ENCODE measurements at places on chromosomes 3 and 15.

DNA sequence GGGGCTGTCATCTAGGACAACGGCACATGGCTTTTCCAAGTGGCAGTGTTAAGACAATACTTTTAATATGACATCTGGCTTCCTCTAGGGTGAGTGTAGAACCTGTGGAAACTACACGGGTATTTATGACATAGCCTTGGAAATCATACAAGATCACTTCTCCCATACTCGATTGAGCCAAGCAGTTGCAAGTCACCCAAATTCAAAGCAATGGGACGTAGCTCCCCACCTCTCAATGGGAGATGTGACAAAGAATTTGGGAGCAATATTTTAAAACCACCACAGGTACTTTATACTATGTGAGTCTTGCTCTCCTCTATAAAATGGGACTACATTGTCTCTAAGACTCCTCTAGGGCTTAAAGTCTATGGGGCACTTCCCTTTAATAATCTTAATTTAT, 93.5 kb downstream of the TGFBR2 start:
- DNase-seq, result no peak

DNA sequence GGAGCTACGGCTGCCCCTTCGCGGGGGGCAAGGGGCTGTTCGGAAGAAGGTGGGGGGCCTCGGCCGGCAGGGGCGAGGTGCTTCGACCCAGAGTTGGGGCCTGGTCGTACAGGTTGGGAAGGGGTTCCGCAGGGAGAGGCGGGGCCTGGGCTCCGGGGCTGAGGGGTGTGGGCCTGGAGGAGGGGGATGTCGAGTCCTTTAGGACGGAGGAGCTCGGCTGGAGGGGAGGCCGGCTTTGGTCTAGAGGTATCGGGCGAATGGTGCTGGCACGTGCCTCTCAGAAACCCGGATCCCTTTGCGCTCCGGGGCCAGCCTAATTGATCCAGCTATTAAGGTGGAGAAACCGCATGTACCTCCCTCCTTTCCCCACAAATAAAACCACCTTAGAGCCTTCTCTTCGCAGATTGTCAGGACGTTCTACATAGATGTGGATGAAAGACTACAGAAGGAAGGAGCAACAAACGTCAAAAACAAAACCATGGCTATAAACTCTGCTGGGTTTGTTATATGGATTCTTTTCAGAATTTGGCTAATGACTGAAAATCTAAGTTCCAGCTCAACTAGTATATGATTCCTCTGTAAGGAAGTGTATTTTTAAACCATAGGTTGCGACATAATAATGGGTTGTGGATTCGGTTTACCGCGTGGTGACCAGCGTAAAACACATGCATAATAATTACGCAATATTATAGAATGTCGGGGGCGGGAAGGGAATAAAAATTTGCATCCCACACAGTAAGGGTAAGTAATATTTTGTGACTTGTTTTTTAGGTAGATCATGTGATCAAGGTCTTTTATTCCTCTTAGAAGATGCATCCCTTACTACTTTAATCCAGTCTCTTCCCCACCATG, 644 bp upstream of the NGLY1 start:
- peak; percentile 81 for DNase-seq

- no peak for DNase-seq
Observed at GRCh38 chr3:126127904-126128303, 44.0 kb upstream of the SLC41A3 start.

GRCh38 chr15:38530113-38530512, 34.5 kb downstream of the RASGRP1 start:
- DNase-seq, result no peak

DNA sequence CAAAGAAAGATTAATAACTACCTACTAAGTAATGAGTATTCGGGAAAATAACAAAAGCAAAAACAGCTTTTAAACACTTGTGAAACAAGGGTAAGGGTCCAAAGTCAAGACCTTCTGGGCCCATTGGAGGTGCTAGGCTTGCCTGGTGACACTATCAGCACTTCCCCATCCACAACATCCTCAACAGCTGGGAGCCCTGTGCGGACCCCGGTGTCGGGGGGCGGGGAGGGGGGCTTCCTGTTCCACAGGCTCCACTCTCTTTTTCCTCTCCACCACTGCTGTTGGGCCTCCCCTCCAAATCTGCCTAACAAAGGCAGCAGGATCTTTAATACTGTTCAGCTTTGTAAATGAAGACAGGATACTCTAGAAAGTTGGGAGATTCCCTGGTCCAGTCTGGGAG, 21.6 kb downstream of the NGRN start:
- no peak for DNase-seq

GRCh38 chr15:56871867-56872266, 46.6 kb upstream of the TCF12 start:
- DNase-seq, result no peak

GRCh38 chr3:68703066-68703465, 229.3 kb downstream of the TAFA4 start:
- no peak for DNase-seq

DNA sequence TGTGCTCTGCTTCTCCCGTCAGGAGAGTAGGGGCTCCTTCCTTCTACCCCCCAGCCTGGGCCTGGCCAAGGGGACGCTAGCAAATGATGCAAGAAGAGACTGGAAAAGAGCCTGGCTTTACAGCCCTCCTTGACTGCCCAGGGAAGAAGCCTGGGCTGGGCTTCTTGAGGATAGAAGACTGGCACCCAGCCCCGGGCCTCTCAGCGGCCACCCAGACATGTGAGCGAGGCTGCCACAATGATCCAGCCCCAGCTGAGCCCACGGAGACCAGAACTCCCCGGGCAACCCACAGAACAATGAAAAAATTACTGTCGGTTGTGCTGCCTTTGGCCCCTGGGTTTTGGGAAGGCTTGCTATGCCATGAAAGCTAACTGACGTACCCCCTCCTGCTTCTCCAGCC, 100.6 kb upstream of the PRR20G start:
- no peak for DNase-seq

DNA sequence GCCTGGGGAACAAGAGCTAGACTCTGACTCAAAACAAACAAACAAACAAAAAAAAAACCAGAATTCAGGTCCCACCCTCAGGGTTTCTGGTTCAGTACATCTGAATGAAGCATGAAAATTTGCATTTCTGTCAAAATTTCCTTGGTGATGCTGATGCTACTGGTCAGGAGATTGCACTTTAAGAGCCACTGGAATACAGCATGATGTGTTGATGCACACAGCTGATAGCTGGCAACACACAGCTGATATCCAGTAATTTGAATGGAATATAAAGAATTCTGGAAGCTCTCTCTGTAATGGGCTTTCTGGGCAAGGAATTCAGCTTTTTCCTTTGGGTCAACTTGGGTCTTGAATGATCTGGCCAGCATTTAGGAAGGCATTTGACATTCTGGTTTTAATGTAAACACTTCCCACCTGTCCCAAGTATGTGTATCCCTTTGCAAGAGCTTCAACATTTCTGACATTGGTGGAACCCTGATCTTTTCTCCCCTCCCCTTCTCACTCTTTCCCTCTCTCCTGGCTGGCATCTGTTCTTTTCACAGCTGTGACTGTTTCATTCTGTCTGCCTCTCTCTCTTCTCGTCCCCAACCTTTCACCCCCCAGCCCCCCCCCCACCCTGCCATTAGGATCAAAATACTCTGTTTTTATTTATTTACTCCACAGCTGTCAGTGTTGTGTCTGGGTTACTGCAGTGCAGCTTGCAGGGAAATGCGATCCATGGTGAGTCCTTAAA, 189.5 kb downstream of the TPRG1 start:
- DNase-seq, result no peak

- DNase-seq, result no peak
Observed at GRCh38 chr15:25022233-25022632, 67.4 kb downstream of the SNRPN start.

DNA sequence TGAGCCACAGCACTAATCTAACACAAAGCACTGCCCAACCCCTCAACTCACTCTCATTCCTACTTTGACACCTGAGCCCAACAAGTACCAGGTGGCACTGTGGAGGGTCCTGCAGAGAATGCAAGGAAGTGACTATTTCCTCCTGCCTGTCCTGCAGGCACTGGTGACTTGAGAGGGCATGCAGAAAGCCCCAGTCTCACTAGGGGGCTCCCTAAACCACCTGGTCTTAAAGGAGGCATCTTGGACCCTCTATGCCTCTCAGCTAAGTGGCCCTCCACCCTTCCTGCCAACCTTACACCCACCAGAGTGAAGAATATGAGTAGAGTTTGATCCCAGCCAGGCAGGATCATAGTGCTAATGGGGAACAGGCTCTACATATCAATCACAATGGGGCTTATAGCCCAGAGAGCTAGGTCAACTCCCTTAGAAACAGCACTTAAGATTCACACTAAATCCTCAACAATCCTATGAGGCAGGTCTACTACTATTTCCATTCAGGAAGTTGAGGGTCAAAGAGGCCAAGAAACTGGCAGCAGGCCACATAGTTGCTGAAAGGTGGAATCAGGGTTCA, 15.2 kb downstream of the TRAIP start:
- DNase-seq, result peak; percentile 37

GRCh38 chr3:12253516-12254343, 35.1 kb upstream of the PPARG start:
- DNase-seq, result no peak

- no peak for DNase-seq
Observed at GRCh38 chr3:31213869-31214486, 318.7 kb upstream of the STT3B start.

DNA sequence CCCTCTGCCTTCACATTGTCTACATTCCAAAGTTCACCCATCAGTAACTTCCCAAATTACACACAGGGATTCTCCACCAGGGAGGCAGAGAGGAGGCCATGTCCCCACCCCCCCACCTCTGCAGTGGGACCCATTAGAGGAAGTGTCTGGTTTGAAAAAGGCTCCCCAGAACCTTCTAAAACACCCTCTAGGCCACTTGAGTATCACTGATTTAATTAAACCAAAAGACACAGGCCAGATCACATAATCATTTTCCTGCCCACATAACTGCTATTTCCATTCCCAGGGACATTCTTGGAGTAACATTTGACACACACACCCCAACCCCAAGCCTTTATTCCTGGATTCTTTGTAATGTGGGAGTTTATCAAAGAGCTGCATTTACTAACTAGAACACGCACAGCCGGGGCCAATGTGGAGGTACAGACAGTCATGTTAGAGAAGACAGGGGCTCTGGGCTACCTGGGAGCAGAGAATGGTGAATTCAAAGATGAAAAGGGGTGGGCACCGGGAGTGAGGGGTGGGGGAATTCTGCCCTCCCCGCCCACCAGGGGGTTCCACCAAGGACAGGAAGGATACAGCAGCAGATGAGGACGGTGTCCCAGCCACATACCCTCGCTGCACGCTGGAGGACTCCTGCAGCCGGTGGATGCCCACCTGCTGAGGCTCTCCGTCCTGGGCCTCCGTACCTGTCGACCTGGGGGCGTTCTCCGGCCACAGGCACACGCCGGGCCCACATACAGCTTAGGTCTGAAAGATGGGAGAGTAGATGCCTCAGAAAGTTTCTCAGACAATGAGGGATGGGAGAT, 201.4 kb upstream of the CTNNB1 start:
- no peak for DNase-seq

DNA sequence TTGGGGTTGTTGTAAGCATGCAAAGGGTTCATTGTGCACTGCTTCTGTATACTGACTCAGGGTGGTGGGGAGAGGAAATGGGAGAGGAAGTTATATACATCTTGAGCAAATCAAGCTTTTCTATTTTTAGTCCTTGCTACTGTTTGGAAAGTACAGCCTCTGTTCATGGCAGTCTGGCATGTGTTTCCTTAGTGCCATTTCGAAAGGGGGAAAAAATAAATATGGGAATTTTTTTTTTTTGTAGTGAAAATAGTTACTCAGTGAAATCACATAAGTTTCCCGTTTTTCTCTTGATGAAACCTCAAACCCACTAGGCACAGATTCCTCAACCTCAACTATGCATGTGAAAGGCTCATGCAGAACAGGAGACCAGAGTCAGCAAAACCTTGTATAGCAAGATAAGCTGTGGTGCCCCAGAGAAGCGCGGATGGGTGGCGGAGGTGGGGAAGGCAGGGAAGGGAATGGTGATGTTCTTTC, 353.3 kb downstream of the LPP start:
- DNase-seq, result no peak

DNA sequence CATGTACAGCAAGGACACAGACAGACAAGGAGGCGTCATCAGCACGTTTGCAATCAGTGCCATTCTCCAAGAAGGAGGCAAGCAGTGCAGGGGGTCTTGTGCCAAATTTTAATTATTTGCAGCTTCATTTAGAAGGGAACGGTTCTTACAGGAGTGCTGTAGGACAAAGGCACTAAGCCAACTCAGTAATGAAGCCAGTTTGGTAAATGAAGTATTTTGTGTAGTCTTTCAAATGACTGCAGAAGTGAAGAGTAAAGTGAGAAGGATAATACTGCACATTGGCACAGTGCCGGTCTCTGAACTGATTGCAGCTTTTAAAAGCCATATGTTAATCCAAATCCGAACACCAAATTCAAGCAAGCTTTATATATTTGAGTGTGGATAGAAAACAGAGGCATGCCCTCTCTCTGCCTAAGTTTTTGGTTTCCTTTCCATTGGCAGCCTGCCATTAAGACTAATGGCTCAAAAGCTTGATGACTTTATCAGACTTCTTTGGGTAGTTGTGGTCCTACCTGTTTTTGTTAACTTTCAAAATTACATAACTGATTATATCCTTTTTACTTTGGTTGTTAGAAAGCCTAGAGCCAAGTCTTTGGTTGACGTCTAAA, 101.3 kb downstream of the SENP2 start:
- DNase-seq, result no peak

DNA sequence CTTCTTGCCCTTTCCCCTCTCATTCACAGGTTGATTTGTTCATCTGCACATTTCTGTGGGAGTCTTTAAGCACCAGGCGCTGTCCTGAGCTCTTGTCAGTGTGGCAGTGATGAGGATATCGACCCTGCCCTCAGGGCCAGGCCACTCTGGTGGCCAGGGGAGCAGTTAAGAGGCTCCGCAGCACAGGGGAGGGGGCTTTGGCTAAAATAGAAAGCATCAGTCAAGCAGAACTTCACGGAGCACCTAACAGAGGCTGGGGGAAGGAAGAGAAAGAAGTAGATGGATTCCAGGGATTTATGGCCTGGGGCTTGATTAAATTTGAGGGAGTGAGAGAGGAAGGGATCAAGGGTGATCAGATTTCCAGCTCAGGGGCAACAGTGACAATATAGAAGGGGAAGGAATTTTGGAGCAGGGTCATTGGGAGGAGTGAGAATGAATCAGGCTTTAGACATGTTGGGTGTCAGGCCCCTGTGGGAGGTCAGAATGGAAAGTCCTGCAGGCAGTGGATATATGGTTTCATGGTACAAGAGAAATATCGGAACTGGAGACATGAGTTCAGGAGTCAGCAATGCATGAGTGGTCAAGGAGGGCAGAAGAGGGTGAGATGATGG, 73.0 kb upstream of the GLCE start:
- DNase-seq, result no peak
